ENCODE measurements at places on chromosomes 3 and 15.

GRCh38 chr3:16813336-16813735 lies 71.4 kb upstream of the PLCL2 start:
- no peak for DNase-seq

- DNase-seq, result no peak
Measured at GRCh38 chr15:52673734-52674133, 5.5 kb downstream of the ATOSA start.

- DNase-seq, result peak; percentile 49
Measured at GRCh38 chr3:164723396-164723795, 354.9 kb downstream of the SI start.

DNA sequence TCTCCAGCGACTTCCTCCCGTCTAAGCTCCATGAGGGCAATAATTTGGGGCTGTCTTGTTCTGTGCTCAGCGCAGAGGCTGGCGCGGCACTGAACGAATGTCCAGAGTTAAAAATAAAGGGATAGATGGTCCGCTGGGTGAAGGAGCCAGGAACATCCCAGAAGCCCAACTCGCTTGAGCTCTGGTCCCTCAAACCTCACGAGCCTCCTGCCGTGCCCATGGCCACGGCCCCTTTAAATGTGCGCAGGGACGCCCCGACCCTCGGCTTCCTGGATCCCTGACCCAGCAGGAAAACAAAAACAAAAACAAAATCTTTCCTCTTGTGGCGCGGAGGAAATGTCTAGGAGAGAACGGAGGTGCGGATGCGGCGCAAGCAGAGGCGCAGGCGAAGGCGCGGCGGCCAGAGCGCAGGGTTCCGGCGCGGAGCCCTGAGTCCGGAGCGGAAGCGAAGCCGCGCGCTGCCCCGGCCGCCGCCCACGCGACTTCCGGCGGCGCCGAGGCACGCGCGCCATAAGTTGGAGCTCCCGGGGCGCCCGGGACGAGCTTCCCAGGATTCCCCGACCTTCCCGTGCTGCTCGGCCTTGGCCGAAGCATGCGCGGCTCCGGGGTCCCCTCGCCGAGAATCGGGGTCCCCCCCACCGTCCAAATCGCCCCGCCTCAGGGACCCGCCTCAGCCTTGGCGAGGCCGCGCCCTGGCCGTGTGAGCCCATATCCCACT lies 52.9 kb upstream of the WNT7A start:
- DNase-seq, result no peak

GRCh38 chr3:126523745-126524428 lies at the start of gene CHST13:
TSS of gene CHST13 (plus strand) at chr3:126524155. CDS start at chr3:126524333, 178 bp downstream.
- DNase-seq, result peak; percentile 78

DNA sequence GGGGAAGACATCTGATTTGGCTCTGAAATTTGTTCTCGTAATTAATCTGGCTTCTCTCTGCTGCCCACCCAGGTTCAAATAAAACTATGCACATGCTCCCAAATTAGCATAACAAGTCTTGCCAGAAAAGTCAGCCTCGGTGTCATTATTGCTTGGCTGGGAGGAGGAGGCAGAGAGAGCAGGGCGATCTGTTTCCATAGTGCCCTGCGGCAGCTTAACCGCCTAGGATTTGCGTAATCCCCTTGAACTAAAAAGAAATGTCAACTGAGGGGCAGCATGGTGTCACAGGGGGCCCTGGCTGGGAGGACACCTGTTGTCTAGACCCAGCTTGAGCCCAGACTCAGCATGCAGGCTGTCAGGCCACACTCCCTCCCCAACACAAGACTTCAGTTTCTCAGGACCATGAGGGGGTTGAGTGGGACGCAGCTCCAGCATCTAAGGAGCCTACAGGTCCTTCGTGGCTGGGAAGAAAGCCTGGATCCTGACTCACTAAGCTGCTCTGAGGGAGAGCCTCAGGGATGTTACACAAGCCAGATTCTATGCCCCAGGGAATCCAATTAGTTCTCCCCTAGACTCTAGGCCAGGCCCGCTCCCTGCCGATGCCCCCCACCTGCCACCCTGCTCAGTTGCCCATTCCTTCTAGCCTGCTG lies 17.3 kb downstream of the MRPS11 start:
- peak; percentile 86 for DNase-seq

- no peak for DNase-seq
Measured at GRCh38 chr3:11444404-11444803, 172.2 kb downstream of the ATG7 start.

- peak; percentile 67 for DNase-seq
Measured at GRCh38 chr3:156291272-156292123, 171.1 kb downstream of the KCNAB1 start.

DNA sequence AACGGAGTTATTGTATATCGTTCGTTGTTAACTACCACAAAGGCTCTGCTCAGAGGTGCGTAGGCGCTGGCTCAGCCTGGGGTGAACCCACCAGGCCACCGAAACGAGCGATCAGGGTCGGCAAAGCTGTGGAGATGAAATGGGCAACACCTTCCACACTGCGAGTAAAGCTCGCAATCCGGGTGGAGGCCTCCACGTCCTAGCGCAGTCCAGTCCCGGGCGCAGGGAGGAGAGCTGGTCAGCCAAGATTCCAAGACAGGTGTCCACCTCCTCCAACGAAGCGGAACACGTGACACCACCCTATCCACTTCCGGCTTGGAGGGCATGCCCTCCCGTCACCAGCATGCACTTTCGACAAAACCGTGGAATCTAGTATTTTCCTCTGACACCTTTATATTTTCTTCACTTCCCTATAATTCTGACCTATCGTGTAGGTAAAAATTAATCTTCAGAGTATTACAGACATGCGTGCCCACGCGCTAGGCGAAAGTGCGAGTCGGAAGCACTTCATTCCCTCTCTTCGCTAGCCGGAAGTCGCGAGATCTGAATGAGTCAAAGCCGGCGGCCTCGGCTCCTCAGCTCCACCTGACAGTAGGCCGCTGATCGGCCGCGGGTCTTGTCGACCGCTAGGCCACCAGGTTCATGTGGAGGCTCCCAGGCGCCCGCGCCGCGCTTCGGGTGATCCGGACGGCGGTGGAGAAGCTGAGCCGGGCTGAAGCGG lies at the start of gene PDE12:
TSS of gene PDE12 (plus strand) at position 537 of the 721 bp plus-strand sequence. CDS start at position 643, 106 bp downstream.
- DNase-seq, result peak; percentile 86

DNA sequence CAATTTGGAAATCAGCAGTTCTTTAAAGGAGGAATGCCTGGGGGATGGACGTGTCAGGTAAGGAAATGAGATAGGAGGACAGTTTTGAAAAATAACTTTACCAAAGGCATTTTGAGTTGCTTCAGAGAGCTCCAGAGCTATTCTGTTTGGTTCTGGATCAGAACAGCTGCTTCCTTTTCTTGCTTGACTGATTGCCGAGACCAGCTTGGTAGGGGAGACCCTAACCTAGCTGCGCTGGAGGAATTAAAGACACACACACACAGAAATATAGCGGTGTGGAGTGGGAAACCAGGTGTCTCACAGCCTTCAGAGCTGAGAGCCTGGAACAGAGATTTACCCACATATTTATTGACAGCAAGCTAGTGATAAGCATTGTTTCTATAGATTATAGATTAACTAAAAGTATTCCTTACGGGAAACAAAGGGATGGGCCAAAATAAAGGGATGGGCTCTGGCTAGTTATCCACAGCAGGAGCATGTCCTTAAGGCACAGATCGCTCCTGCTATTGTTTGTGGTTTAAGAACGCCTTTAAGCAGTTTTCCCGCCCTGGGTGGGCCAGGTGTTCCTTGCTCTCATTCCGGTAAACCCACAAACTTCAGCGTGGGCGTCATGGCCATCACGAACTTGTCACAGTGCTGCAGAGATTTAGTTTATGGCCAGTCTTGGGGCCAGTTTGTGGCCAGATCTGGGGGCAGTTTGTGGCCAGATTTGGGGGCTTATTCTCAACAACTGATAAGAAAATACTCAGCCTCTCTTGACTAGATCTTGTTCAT lies 556.0 kb downstream of the ROBO1 start:
- DNase-seq, result no peak

- no peak for DNase-seq
Measured at GRCh38 chr3:28291577-28291976, 50.2 kb downstream of the CMC1 start.

DNA sequence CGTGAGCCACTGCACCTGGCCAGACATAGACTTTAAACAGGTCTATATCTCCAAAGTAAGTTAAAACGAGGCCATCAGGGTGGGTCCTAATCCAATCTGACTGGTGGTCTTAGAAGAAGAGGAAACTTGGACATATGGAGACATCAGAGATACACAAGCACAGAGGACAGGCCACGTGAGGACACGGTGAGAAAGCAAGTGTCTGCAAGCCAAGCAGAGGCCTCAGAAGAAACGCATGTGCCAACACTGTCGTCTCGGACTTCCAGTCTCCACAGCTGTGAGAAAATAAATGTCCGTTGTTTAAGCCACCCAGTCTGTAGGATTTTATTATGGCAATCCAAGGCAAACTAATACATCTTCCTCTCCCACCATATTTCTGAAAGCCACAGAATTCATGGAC lies 43.9 kb downstream of the MRPL46 start:
- no peak for DNase-seq

DNA sequence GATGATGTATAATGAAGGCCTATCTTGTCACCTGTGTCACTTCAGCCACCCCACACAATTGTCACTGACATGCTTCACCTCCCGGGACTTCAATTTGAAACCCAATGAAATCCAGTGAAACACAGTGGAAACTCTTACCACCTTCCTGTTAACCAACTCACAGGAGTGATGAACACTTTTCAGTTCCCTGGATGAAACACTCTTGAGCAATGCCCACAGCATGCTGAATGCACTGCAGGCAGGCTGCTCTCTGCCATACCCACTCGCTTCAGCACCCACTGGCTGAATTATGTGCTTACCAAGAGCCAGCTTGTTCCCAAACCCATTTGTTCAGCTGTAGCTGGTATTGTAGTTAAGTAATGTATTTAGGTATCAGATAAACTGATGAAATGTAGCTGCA lies 47.0 kb downstream of the MAP2K1 start:
- DNase-seq, result no peak

DNA sequence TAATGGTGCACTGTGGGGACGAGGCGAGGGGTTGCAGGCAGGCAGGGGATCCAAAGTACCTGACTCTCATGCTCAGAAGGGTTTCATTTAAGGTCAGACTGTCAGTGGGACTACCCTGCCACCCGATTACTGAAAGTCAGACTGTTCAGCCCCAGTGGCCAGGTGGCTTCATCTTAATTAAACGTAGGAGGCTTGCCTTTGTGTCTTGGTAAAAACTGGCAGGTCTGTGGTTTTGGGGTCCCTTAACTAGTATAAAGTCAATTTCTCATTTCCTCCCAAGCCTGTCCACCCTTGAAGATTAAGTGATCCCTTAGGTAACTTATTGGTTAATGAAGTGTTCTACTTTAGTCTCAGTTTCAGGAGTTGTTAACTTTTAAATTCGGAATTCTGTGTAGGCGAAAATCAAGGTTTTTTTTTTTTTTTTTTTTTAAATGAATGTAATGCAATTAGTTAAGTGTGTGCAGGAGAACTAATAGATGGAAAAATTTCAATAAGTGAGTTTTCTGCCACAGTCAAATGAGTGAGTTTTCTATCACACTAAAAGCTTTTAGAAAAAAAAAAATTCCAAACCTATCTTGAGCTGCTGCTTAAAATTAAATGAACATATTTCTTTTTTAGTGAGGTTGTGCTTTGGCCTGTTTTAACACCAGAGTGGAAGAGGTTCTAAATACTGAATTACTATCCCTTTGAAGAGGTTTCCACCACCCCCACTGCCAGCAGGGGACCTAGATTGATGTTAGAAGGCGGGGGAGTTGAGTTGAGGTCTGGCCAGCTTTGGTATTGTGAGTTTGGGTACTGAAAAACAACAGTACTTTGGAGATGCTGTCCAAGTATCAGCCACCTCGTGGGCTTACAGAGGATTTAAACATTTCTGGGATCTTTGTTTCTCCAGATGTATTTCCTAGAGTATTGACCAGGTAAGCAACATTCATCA lies 15.2 kb downstream of the ITPR1 start:
- DNase-seq, result no peak

DNA sequence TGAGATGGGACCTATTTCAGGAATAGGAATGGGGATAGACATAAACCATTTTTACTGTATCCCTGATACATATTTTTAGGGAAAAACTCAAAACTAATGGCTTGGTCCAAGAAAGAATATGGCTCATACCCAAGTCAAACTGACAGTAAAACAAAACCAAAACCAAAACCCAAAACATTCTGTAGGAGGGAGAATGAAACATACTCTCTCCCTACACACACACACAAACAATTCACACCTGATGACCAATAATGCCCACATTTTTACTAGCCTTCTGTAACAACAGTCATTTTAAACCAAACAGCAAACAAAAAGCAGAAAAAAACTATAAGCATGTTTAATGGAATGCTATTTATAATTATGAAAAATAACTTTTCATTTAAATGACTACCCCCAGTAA lies 74.9 kb downstream of the NBEAL2 start:
- DNase-seq, result no peak

DNA sequence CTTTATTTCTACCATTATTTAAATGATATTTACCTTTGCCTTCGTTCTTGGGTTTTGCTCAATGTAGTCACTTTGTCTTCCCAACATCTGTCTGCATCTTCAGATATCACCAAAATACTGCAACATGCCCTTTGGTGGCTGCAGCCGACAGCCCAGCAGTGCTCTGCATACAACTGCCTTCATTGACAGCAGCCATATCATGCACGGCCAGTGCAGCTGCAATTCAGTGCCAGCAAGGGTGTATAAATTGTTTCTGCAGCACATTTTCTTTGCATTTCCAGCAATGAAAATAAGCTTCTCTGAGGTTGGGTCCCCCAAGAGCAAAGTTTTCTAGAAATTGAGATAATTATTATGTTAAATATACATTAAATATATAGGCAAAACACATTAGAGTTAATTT lies 6.0 kb upstream of the PLSCR5 start:
- no peak for DNase-seq

DNA sequence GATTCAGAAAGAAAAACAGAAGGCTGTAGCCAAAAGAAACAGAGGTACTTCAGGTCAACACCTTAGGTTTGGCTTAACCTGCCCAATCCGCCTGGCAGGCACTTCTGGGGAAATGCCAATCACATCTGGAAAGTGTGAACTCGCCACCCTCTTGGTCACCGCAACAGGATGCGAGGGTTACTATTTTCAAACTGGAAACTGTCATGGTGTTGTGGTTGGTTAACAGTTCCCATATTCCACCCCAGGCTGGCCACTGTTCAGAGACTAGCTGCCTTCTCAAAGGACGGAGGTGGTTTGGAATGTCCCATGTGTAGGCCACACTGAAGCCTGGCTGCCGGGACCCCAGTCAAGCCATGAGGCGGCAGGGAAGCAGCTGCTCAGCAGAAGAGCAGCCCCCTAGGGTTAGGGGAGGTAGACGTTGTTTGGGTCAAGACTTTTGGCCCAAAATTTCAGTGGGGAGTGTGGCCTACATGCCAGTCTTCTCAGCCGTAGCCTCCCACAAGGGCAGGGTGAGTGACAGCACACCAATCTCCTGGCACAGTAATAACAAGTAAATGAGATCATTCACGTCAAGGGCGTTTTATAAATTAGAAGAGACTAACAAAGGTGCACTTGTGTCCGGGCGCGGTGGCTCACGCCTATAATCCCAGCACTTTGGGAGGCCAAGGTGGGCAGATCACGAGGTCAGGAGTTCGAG lies 54.6 kb downstream of the UMPS start:
- no peak for DNase-seq
